Activated T-cell treated with anti-CD3 and anti-CD28 coated beads, Interleukin-2, amount 50 U/mL, for 72 hours (primary cell): ENCODE measurements at places on chromosomes 11 and 22.

DNA sequence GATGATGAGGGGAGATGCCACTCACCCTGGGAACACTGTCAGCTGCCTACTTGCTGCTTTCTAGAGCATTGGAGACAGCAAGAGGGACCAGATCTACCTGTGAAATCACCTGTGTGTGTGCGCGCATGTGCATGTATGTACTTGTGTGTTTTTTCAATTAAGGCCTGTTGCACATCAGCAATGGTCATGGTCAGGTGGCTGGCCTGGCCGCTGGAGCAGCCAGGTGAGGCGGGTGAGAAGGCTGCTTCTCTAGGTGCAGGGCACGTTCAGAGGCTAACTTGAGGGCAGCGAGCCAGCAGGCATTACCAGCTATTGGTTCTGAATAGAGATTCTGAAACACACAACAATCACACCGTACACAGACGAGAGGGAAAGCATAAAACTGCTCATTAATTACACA lies 65.1 kb downstream of the PARVG start:
- no peak for DNase-seq

GRCh38 chr22:39266398-39267030 lies 21.7 kb upstream of the PDGFB start:
- DNase-seq = peak; percentile 61

DNA sequence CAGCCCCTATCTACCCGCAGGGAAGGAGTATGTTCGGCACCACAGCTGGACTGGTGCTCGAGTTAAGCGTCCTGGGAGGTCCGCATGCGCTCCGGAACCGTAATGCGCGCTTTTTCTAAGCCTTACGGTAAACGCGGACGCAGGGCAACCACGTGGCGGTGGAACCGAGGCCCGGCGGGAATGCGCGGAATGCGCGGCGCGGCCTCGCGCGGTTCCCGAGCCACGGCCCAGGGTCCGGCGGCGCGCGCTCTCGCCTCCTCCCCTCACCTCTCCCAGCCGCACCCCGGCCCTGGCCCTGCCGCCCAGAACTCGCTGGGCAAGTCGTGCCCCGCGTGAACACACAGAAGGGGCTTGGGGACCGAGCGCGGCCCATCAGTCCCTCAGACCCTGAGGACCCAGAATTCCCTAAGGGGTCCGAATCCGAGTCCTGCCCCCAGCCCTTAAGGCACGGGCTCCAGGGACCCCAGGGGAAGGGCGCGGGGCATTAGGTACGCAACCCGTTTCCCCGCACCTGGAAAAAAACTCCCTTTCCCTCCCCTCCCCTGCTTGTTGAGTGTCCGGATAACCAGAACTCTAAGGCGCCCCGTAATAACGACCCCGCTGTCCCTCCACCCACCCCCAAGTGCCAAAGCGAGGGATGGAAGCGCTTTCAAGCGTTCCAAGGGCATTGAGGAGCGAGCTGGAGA lies 4.3 kb upstream of the CCND1 start:
- DNase-seq = no peak

- DNase-seq = no peak
Observed at GRCh38 chr11:16809886-16810668, 71.6 kb downstream of the C11orf58 start.

DNA sequence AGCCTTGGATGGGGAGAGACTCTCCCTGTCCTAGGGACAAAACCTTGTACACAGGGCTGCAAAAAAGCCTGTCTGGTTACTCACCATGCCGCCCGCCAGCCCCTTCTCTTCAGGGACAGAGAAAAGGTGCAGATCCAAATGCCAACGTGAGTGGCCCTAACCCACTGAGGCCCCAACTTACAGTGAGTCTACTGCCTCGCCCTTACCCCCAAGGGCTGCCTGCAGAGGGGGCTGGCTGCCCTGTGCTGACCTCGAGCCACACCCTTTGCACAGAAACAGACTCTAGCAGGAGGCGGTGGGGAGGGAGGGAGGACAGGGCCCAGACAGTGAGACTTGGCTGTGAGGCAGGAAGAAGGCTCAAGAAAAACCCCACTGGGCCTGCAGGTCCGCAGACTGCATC lies 13.6 kb upstream of the CHST1 start:
- DNase-seq = no peak

DNA sequence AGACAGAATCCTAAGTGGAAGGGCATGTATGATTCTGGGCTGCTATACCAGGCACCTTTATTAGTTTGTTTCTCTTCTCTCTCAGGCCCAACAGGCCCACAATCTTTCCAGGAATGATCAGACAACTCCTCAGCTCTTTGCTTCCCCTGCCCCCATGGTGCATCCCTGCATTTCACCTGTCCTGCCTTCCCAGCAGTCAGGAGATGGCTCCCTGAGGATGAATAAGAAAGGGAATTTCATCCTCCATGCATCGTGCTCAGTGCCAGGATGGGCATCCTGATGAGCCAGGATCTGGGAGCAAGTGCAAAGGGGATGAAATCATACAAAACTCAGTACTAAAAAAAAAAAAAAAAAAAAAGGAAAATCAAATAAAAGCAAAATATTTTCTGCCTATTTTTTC lies 18.6 kb upstream of the NTM start:
- no peak for DNase-seq

DNA sequence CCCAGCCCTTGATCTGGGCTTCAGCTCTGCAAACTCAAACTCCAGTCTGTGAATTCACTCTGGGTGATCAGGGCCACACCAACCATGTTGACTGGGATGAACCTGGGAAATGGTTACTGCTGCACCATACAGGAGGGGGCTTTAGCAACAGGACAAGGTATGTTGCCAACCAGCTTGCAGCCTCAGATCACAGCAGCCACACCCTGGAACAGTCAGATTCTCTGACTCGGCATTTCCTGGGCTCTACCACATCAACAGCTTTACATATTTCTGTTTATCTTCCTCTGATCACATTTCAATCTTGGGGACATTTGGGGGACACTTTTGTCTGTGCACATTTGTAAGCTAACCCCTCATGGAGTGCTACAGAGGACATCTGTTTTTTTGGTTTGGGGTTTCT lies 267.0 kb upstream of the NCAM1 start:
- no peak for DNase-seq

DNA sequence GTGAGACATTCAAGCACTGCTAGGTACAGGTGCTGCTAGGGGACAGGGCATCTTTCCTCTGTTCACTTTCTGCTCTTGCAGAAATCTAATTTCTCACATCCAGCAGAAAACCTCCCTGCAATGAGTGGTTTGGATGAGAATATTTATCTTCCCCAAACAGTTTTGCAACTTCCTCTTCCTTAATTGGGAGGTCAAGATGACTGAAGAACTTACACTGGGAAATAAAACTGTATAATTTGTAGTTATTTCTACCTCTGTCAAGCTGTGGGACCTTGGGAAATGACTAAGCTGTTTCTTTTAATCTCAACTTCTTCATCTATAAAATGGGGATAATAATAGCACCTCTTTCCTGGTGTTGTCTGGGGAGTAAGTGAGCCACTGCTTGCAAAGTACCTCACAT lies 69.8 kb downstream of the PRR5L start:
- DNase-seq = no peak

DNA sequence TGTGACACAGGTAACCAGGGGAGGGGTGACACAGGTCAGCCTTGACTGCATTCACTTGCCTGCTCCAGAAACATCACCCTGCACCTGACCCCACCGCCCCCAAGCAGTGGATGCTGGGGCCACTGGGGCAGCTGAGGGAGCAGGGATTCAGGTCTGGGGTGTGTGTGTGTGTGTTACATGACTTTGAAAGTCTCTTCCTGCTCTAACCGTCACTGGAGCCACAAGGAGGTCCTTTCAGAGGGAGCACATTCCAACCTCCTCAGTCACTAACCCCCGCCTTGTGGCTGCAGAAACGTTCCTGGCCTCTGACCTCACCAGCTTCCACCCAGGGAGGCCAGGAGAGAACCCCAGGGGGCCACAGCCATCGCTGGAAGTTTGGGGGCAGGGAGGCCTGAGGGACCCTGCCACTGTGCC lies 2.9 kb upstream of the FOSL1 start:
- DNase-seq = no peak

DNA sequence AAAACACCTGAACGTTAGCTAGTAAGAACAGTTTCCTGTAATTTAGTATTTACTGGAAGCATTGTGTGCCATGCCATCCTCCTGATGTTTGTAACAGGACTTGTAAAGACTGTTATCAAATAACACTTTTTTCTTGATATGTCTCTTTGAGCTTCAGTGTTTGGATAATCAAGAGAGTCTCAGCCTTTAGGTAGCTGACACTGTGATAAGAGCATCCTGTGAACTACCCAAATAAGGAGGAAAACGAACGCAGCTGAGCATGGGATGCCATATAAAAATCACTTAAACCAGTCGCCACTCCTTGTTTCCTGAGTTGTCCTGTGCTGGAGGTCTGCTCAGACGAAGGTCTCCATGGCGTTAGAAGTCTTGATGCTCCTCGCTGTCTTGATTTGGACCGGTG lies at the start of gene OOSP2:
Gene OOSP2, plus strand, starts transcription at position 301 of the 400 bp plus-strand sequence. Its CDS starts 51 bp downstream, at position 352.
- no peak for DNase-seq

GRCh38 chr11:11171854-11172253 lies 181.2 kb downstream of the CSNK2A3 start:
- no peak for DNase-seq

DNA sequence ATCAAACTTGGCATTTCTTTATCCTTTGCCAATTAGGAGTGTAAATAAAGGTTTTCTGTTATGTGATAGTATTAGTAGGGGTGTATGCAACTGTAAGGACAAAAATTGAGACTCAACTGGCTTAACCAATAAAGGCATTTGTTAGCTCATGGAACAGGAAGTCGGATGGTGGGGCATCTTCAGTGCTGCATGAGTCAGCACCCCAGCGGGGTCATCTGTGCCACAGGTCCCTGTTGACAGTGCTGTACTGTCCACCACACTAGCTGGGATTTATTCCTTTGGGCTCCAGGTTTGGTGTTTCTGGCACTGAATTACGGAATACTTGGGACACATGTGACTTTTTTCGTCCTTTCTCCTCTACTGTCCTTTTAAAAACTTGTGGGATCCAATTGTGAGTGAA lies 86.0 kb downstream of the PPP6R3 start:
- DNase-seq = no peak

DNA sequence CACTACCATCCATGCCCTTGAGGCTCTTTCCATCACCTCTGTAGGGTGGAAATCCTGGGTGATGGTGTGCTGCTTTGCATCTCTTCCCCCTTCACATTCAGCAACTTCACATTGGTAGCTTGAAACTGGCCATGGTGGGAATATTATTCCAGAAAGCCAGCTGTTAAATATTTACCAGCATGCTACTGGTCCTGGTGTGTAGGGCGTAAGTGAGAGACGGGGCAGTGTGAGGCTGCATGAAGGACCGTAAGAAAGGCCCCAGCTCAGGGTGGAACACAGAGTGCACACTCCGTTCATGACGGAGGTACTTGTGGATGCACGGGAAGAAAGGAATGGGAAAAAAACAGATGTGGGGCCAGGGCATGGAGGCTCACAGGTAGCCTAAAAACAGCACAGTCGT lies 121.3 kb downstream of the PKNOX2 start:
- DNase-seq = no peak

- DNase-seq = no peak
Observed at GRCh38 chr11:44250421-44250820, 59.5 kb downstream of the ALX4 start.

- DNase-seq = no peak
Observed at GRCh38 chr11:132134322-132134721, 763.9 kb downstream of the NTM start.
